ENCODE measurements at places on chromosomes 2 and 18.

GRCh38 chr2:25250331-25251070 is 82.1 kb upstream of the POMC start:
- DNase-seq, result no peak

GRCh38 chr2:11022591-11023273 is 111.0 kb downstream of the KCNF1 start:
- no peak for DNase-seq

- DNase-seq, result no peak
Measured at GRCh38 chr2:135890149-135890548, 13.9 kb upstream of the MCM6 start.

DNA sequence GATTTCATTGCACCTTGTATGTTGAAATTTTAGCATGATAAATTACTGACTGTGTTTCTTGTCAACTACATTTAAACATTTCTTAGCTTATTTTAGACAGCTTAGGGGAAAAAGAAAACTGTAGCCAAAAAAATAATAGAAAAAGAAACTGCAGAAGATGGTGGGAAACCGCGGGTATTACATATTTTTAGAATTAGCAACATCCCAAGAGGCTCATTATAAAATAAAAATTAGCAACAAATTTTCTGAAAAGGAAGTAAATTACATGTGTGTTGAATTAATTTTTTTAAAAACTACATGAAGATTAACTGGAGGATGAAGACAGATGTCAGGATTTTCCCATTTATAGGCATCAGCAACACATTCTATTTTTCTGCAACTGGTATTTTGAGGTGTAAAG is 4.3 kb downstream of the PELI1 start:
- DNase-seq, result no peak

- no peak for DNase-seq
Measured at GRCh38 chr18:43587538-43588153, 310.4 kb upstream of the SYT4 start.

DNA sequence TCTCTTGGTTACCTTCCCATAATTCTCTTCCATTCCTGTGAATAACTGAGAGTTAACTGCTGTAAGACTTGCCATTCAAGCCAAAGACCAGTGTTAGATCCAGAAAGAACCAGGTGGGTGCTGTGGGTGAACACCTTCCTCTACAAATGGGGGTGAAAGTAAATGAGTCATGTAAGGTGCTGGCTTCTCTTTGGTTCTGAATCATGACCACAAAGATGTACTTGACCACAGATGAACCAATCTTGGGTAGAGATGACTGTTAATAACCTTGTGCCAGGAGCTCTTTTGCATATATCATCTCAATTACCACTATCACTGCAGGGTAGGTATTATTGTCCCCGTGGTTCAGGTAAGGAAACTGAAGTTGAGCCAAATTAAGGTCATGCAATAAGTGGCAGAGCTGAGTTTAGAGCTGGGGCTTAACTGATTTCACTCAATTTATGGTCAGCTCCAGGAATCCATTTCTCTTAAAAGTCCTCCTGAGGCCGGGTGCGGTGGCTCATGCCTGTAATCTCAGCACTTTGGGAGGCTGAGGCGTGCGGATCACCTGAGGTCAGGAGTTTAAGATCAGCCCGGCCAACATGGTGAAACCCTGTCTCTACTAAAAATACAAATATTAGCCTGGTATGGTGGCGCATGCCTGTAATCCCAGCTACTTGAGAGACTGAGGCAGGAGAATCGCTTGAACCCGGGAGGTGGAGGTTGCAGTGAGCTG is 244.9 kb upstream of the CXCR4 start:
- DNase-seq, result no peak

DNA sequence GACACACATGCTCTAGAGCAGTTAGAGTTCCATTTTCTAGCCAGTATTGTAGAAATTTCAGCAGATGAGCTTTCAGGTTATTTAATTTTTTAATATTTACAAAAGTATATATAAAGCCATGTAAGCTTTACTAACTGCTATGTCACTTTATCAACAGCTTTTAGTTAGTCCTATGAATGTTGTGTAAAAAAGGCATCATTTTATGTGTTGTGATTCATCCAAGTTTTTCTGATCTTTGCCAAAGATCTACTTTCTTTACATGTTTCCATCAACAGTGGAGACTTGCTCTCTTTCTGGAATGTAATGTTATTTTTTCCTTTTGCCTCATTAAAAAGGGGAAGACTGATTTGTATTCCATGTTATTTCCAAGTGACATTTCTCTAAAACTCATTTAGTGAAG is 125.2 kb upstream of the TFPI start:
- no peak for DNase-seq

Data from activated CD4-positive, CD25-positive, alpha-beta regulatory T cell treated with anti-CD3 and anti-CD28 coated beads, Interleukin-2, amount 50 U/mL, for 16 hours (primary cell).